ENCODE measurements at places on chromosomes 16 and 17.

- no peak for DNase-seq
Measured at GRCh38 chr16:48426244-48427141, 41.3 kb upstream of the SIAH1 start.

DNA sequence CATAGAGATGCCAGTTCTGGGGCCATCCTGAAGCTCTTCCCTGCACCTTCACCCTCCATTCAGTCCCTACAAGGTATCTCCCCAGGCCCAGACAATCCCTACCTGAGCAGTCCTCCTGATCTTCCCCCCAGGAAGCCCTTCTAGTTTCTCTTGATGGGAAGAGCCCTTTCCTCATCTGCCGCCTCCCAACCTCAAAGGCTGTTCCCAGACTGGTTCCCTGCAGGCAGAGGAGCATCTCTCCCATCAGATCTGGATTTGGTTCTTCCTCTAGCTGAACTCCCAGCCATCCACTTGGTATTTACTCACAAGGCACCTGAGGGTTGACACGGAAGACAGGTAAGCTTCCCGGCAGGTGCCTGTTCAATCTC lies 24.6 kb upstream of the PHB1 start:
- no peak for DNase-seq

DNA sequence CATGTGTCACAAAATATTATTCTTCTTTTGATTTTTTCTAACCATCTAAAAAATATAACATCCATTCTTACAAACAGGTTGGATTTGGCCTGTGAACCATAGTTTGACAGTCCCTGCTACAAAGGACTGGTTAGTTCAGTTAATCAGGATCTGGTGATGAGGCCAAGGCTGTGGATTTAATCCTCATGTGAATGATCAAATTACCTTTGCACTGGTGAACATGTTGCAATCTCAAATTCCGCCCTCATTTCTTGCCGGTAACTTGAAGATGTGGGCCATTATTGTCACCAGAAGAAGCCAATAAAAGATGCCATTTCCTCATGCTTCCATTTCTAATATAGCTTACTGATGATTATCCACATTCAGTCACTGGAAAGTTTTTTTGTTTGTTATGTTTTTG lies 35.3 kb upstream of the YPEL2 start:
- DNase-seq: no peak

GRCh38 chr16:4008116-4008515 lies 108.1 kb downstream of the ADCY9 start:
- DNase-seq: no peak

GRCh38 chr17:3678095-3678820 lies 9.6 kb downstream of the EMC6 start:
- no peak for DNase-seq

- no peak for DNase-seq
Measured at GRCh38 chr17:65618516-65618915, 57.1 kb upstream of the AXIN2 start.

DNA sequence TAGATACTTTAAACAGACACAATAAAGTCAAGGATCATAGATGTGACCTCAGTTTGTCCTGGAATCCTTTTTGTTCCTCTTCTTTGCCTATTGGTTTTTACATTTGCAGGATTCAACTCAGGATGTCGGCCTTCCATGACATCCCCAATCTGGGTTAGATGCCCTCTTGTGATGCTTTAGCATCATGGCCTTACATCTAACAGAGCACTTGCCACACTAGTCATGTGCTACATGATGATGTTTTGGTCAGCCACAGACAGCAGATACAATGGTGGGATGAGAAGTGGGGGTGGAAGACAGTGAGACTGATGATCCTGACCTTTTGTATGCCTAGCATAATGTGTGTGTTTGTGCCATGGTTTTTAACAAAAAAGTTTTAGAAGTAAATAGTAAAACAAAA lies 1.8 kb upstream of the SYNRG start:
- no peak for DNase-seq

GRCh38 chr16:12208341-12209035 lies 232.0 kb downstream of the SNX29 start:
- DNase-seq: no peak

- DNase-seq: no peak
Measured at GRCh38 chr17:8893059-8893458, 25.6 kb upstream of the PIK3R6 start.

DNA sequence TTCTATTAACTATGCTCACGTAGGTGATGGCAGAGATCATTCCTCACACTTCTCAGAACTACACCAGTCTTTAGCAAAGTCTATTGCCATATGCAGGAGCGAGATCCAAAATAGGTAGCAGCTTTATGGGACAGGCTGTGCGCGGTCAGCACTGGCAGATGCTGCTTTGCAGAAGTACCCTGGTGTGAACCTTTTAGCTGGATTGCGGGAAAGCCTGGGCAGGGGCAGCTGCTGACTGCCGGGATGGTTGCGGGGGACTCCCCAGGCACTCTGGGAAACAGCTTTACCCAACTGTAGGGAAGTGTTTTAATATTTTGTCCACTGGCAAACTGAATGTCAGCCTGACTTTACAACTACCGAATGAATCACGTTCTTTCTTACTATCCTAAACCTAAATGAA lies 251.3 kb downstream of the HS3ST3A1 start:
- DNase-seq: no peak

DNA sequence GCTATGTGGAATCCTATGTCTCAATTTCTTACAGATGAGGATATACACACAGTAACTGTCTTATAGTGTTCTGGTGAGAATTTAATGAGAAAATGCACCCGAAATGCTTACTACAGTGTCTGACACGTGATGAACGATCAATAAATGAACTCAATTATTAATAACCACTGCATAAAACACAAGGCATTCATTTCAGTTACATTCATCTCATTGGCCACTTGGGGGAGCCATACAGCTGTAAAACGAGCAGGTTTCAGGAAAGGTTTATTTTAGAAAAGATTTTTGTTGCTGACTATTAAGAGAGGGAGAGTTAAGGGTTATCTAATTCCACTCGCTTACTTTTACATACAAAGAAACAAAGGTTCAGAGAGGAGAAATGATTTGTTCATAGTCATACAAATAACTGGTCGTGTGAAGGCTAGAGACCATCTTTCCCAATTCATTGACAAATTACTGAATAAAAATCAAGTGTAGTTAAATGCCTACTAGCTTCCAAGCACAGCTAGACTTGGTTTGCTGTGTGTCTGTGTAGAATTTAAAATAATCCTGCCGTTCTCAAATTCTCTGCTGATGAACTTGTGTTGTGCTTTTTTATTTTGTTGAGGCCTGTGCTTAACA lies 160.1 kb downstream of the MAP2K4 start:
- no peak for DNase-seq

DNA sequence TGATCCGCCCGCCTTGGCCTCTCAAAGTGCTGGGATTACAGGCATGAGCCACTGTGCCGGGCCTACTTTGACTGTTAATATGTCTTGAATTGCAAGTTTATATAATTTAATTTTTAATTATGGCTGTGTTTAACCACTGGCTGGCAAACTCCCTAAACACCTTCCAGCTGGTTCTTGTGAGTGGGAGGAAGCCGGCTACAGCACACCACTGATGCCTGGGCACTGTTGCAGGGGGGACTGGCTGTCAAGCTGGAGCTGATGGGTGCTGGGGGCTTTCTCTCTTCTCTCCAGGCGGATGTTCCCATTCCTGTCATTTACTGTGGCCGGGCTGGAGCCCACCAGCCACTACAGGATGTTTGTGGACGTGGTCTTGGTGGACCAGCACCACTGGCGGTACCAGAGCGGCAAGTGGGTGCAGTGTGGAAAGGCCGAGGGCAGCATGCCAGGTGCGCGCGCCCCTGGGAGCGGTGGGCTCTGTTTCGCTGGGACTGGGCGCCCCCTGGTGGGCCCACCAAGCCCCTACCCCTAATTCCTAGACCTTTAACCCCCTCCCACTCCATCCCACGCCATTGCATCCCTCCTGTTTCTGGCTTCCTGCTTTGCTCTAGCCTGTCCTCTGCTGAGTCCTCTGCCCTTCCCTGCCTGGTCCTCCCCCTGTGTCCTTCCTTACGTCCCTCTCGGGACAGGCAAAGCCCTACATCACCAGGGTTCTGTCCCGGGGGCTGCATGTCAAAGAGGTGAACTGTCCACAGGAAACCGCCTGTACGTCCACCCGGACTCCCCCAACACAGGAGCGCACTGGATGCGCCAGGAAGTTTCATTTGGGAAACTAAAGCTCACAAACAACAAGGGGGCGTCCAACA lies 9.5 kb downstream of the TBX21 start:
- peak; percentile 52 for DNase-seq

- no peak for DNase-seq
Measured at GRCh38 chr17:13560935-13561334, 40.8 kb downstream of the HS3ST3A1 start.

GRCh38 chr16:21608639-21609328 lies 9.4 kb downstream of the METTL9 start:
- no peak for DNase-seq

- DNase-seq: no peak
Measured at GRCh38 chr17:35212668-35213067, 18.5 kb upstream of the SLC35G3 start.

- DNase-seq: no peak
Measured at GRCh38 chr16:8818504-8819270, 21.0 kb downstream of the PMM2 start.

- no peak for DNase-seq
Measured at GRCh38 chr17:6035801-6036394, 34.3 kb upstream of the WSCD1 start.

GRCh38 chr17:75763613-75764416 lies 1.2 kb downstream of the GALK1 start:
- DNase-seq: no peak

- no peak for DNase-seq
Measured at GRCh38 chr17:60646701-60647100, 30.9 kb upstream of the BCAS3 start.

- DNase-seq: no peak
Measured at GRCh38 chr17:18315562-18315922, 449 bp downstream of the SMCR8 start.

DNA sequence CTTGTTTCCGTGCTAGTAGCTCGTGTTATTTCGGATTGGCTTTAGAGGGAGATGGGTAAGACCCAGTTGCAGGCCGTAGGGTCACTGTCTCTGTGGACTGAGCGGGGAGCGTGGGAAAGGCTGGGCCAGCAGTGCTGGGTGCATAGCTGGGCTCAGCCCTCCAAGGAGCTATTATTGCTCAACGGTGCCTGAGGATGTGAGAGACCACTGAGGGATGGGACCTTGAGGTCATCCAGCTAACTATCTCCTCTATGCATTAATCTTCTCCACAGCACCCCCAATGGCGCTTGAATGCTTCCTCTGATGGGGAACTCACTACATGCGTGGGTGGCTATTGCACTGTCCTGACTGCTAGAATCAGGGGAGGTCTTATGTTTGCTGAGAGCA lies 126.1 kb upstream of the FOXF1 start:
- DNase-seq: no peak

GRCh38 chr17:75262112-75262606 lies 480 bp downstream of the MRPS7 start:
- DNase-seq: no peak

- DNase-seq: peak; percentile 25
Measured at GRCh38 chr17:8146381-8147140, 5.6 kb downstream of the PER1 start.

- no peak for DNase-seq
Measured at GRCh38 chr17:61425682-61426481, 26.2 kb downstream of the TBX2 start.

Measured in activated CD4-positive, CD25-positive, alpha-beta regulatory T cell treated with anti-CD3 and anti-CD28 coated beads, Interleukin-2, amount 50 U/mL, for 72 hours (primary cell).